ENCODE measurements at places on chromosomes 4 and X. TPM values are rescaled to one million over a fixed set of nuclear protein-coding genes. Genes with fewer than 3 reads are reported as not detected.
A peak's percentile ranks its signal among the peaks of the same experiment; 100 is the strongest.

DNA sequence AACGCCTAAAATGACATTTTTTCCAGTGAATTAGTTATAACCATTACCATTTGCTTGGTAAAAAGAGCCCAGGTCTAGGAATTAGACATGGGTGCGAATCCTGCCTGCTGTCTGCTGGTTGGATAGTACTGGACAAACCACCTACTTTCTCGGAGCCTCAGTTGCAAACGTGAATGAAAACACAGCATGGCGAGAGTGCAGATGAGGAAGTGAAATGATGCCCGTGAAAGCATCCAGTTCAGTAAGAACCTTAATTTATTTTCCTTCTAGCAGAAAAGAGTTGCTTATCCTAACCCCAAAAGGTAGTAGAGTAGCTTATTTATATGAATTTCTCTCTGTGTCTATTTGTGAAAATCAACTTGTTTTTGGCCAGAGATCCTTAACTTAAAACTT is 171.4 kb upstream of the GALNT7 start:
- DNase-seq: no peak

DNA sequence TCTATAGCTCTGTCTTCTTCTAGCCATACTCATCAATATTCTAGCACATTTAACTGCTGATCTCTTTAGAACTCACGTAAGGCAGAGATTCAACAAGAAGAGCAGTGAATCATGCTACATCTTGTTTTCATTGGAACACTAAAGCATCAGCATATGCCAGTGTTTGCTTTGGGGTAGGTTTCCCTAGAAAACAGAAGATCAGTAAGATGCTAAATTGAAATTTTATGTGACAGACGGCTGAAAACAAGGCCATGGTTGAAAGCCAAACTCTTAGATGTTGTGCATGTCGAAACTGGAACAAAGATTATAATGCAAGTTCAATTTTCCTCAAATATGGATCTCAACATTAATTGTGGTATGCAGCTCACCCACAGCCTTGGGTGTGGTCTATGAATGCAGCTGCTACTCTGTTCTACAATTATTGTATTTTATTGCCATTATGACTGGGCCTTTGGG is 107.6 kb downstream of the PDLIM5 start:
- no peak for DNase-seq

GRCh38 chr4:123398853-123399626 is 2.4 kb downstream of the SPRY1 start:
- DNase-seq: peak; percentile 47

- DNase-seq: no peak
These were observed 153.4 kb upstream of the PPP3CA start for GRCh38 chr4:101500742-101501141.

DNA sequence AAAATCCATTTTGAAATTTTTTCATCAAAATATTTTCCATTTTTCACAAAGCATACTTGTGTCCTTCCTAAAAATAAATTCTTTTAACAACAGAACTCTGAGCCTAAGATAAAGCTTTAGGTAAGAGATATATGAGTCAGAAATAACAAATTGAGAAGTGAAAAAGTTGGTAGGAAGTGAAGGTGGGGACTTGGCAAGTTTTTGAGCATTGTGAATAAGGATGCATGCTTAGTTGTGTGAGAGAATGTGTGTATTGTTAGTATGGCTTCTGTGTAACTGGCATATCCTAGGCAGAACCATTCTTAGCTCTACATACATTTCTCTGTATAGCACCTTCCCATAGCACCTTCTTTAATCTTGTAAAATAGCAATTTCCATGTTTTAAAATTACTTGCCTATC is 6.8 kb downstream of the ASB5 start:
- no peak for DNase-seq

- DNase-seq: no peak
These were observed 322.5 kb downstream of the EVC2 start for GRCh38 chr4:5385741-5386311.

DNA sequence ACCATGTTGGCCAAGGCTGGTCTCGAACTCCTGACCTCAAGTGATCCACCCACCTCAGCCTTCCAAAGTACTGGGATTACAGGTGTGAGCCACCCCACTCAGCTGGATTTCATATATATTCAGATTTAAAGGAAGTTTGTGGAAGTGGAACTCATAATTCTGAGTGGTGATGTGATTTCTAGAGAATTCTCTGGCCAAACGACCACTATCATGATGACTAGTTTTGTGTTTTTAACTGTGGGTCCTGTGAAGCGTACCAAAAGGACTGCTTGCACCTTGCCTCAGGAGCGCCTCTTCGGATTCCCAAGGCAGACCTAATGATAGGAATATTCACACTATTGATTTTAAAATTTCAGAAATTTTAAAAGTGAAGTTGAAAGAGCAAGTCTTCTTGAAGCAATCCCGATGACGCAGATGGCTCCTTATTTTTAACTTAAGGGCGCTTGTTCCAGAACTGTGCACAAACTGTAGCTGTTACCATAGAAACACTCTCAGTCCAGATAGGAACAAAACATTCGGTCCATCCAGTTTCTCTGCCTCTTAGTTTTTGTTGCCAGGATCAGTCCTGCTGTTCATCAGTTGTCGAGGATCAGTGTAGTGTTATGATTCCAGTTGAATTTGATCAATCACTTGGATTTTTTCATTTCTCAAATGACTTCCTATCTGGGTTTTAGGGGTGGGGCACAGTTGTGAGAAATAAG is 51.7 kb upstream of the CLCN4 start:
- DNase-seq: no peak

DNA sequence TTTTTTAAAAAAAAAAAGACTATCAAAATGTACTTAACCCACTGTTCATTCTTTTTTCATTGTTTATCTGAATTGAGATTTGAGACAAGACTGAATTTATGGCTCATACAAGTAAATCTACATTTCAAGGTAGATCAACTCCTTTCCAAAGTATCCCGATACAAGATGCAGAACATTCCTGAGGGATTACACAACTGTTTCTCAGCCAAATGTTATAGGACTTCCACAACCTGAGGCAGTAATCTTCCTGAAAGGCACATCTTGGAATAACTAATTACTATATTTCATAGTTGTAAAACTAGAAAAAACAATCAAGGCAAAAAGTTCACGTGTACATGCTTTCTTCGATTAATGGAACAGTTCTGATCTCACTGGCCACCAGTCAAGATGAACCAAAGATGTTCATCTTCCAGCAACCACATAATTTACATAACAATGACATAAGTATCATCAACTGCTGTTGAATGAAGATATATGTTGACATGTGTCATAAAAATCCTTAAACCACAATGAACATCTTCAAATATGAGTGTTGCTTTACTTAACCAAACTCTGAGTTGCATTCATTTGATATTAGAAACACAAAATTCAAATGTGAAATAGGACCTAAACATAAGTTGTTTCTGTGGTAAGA is 225.2 kb upstream of the DKK2 start:
- no peak for DNase-seq

- DNase-seq: no peak
These were observed 23.1 kb upstream of the C1GALT1C1 start for GRCh38 chrX:120653000-120653399.

DNA sequence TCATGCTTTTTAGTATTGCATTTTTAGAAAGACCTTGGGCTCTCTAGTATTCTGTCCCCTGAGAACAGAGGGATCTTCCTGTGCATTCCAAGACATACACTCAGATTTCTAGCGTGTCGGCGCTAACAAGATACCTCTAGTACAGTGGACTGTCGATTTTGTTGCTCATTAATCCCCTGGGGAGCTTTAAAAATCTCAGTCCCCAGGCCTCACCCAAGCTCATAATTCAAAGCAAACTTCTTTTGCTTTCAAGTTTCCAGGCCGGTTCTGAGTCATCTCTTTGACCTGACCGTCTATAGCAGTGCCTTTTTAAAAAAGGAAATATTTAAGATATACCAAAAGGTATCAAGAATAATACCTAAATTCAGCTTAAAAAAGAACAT is 137.0 kb downstream of the AMMECR1 start:
- no peak for DNase-seq

DNA sequence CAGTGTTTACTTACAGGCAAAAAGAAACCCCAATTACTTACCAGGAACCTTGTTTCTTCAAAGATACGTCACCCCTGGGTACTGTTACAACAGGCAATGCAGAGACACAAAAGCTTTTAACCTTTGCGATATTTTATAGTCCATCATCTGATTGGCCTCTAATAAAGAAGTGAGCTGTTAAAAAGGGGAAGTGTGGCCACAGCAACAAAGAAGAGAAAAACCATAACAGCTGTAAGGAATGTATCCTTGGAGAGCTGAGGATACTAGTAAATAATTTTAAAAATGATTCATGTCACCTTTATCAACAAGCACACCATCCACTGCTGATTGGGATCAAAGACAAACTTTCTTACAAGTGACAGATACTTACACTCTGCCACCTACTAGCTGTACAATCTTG is 14.1 kb downstream of the GABRA4 start:
- DNase-seq: no peak

DNA sequence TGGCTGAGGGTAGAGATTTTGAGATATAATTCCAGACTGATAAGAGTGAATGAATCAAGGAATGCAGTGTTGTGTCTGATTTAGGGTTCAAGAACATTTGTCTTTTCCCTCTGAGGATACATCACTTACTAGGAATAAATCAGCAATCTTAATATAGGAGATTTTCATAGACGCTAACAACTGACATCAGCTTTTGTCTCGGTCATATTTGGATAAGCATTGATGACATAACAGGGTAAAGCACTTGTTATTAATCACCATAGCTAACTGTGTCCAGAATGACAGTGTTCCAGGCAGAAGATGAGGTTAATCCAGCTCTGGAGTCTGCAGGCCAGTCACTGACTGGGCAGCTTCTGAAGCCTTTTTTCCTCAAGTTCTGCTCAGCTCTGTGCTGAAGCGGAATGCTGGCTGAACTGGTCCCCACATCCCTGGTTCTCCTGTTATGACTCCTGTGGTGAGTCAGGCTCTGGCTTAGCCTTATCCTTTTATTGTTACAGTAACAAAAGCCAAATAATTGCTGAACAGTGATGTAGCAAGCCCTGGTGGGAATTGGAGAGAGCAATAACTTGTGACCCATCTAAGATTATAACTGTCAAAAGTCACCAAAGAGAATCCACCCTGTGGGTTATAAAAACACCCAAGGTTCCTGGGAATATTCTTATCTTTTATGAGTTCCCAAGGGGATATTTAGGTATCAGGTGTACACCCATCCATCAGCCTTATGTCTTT is 41.8 kb downstream of the FNIP2 start:
- no peak for DNase-seq

DNA sequence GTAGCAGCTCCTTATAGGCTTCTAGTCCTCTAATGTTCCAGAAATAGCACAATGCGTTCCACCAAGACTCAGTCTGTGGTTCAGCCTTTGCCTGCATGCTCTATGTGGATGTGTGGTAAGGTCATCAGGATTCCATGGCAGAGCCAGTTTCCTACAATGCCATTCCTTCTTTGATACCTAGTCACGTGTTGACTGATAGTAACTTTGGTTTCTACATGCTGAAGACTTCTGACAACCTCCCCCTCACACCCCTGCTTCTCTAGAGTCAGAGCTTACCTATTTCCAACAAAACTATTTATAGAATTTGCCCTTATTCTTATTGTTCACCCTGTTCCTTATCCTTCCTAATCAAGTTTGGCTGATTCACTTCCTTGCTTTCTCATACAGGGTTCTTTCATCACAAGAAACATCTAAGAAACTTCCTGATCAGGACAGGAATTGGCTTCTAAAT is 81.1 kb downstream of the CT47B1 start:
- no peak for DNase-seq

DNA sequence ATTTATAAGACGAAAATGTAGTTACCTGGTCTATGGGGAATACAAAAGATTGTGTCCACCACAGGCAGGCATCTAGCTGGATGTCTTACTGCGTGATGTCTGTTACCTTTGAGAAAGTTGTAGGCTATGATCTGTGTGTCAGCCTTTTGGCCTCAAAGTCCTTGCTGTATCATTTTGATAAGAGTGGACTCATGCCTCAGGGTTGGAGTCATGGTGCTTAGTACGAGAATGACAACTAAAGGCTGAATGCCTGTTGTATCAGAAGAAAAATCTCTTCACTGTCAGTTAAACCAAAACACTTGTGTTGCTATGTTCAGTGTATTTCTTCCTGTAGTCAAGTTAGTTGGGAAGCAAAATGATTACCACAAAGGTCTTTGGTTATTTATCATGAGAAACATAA is 226.2 kb downstream of the ARHGAP10 start:
- no peak for DNase-seq

- DNase-seq: no peak
These were observed 24.8 kb downstream of the PDGFC start for GRCh38 chr4:156946516-156947424.

GRCh38 chr4:8710946-8711345 is 118.4 kb downstream of the CPZ start:
- DNase-seq: no peak

DNA sequence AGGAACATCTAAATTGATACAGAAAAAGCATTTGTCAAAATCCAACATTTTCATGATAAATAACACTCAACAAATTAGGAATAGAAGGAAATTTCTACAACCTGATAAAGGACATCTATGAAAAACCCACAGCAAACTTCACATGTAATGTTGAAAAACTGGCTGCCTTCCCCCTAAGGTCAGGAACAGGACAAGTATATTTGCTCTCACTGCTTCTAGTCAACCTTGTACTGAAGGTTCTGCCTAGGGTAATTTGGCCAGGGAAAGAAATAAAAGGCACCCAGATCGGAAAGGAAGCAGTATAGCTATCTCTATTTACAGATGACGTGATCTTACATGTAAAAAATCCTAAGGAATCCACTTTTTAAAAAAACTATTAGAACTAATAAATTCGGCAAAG is 97.1 kb upstream of the USP9X start:
- DNase-seq: no peak

DNA sequence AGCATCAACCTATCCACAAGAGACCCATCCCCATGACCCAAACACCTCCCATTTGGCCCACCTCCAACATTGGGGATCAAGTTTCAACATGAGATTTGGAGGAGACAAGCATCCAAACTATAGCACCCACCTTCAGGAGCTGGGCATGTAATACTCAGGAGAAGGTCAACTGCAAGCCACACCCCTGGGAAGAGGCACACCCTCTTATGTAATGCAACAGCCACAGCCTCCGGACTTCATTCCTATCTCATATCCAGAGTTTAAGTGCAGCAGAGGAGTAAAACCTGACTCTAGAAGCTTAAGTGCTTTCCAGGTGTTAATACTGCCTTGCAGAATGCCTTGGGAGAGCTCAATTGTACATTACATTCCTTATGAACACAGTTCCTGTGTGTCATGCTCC is 197.4 kb downstream of the PTTG2 start:
- no peak for DNase-seq

- DNase-seq: no peak
These were observed 6.3 kb downstream of the GPR143 start for GRCh38 chrX:9759337-9759736.

Gene KDM6A
- 21.5 TPM for total RNA-seq

Gene NKX6-1
- not detected for total RNA-seq

Gene TEC
- 0.83 TPM for total RNA-seq

Gene GDPD2
- total RNA-seq: not detected

Gene ZCCHC4
- total RNA-seq: 14.2 TPM

Gene SAP30
- total RNA-seq: 11.0 TPM

Gene CAMK2D
- 136 TPM for total RNA-seq

Gene GNRHR
- total RNA-seq: not detected

Gene ACE2
- not detected for total RNA-seq

Gene ATP1B4
- total RNA-seq: 0.19 TPM

Gene KDM5C
- 115 TPM for total RNA-seq
